ENCODE measurements at places on chromosomes 4 and X.

DNA sequence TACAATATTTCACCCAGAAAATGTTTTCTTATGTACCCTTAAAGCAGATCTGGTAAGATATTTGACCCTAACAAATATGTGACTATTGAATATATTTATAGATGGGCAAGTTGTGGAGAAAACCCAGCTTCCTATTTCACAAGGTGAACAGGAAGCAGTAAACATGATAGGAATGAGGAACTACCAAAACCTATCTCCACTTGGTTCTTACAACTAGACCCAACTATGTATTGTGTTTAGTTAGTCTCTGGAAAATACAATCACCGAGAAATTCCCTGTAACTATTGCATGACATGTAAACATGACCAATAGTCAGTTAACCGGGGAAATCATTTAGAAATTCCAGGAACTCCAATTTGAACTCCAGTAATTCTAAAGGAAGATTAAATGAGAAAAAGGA is 8.4 kb upstream of the RXFP1 start:
- DNase-seq: no peak

DNA sequence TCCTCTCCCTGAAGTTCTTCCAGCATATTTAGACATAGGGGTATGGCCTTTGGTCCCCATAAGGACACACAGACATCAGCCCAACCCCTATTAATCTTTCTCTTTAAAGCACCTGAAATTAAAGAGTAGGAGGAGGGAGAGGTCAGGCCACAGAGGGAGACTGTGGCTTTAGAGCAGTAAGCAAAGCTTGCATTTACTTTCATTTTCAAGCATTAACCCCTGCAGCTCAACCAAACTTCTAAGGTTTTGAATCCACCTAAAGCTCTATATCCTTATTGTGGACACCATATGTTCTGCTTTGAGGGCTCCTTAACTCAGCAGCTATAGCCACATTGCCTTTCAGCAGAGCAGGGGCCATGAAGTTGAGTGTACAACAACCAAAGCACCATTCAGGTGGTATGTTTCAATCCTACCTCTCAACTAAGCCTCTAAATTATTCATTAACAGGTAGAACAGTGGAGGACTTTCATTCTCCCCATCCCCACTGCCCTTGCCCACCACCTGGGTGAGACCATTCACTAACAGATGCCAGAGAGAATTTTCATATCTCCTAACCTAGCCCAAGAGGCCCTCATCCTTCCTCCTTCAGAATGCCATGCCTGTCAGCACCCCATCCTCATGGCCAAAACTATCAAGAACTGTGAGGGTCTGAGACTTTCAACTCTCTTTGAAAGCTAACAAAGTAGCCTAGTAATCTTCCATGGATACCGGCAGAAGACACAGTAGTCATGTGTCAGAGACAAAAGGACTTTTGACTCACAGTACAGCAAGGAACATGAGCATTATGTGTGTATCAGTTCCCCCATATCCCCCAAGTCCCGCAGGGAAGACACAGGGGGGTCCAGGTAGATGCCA is 20.8 kb downstream of the LIN54 start:
- no peak for DNase-seq

DNA sequence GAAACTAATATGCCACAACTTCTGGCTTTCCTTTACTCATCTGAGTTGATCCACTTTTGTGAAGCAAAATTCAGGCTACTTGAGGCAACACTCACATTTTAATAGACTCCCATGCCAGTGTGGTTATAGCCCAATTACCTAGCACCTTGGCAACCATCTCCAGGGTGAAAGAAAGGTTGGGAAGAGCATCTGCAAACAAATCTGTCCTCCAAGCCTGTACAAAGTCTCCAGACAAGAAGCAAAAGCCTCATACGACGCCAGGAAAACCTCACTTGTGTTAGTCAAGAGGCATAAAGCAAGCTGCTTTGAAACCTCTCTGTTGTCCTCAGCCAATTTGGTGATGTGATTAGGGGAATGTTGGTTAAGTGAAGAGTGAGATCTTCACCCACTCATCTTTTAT is 246.6 kb downstream of the THOC2 start:
- DNase-seq: no peak

- no peak for DNase-seq
These were observed 1.4 kb downstream of the DCHS2 start for GRCh38 chr4:154490234-154490582.

GRCh38 chr4:78721747-78722146 is 54.4 kb upstream of the BMP2K start:
- no peak for DNase-seq

DNA sequence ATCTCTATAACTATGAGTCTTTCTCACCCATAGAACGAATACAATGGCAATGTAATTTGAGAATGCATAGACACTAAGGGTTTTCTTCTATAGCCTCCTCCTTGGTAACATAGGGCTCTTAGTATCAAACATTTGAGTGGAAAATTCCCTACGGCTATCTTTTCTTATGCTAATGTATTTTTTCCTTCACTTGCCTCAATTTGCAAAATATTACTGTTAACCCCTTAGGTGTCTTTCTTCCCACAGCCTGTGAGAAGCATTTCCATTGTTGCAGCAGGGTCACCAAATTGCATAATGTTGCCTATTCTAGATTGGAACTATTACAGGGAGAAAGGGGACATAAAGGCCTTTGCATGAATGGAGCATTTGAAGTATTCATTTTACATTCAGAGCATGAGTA is 140.5 kb upstream of the RAPGEF2 start:
- peak; percentile 43 for DNase-seq

DNA sequence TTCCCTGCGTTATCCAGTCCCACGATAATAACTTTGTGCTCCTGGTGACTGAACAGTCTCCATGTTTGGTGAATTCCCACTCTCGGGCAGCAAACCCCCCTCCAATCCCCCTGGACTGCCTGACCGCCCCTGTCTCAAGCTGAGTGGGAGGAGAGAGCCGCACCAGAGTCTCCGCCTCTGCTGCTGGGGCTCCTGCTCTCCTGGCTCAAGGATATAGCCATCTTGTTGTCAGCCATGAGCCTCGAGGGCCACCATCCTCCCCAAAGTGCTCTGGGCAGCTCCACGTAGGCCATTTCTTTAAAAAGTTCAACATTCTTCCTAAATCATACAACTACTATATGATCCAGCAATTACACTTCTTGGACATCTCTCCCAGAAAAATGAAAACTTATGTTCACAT is 49.3 kb upstream of the PGRMC1 start:
- DNase-seq: no peak

DNA sequence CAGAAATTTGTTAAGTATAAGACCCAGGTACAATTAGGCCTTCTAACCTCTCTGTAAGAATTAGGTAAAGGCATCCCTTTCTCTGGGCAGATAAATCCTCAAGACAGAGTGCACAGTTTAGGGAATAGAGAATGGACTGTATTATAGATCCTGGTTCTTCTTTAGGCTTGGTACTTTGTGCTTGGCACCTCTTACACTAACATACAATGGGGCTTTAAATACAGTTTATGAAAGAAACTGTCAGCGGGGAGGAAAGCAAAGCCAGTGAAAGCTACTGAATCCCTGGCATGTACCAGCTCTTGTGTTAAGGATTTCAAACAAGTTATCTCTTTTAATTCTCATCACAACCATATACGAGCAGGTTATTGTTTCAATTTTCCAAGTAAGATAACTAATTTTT is 1350.0 kb downstream of the ADGRL3 start:
- DNase-seq: no peak

- DNase-seq: no peak
These were observed 23.0 kb downstream of the NAT8L start for GRCh38 chr4:2082118-2082517.

All from NCI-H1436 (cell line).